ENCODE measurements at places on chromosomes 12 and 14. TPM values are rescaled to one million over a fixed set of nuclear protein-coding genes. Genes with fewer than 3 reads are reported as not detected.

DNA sequence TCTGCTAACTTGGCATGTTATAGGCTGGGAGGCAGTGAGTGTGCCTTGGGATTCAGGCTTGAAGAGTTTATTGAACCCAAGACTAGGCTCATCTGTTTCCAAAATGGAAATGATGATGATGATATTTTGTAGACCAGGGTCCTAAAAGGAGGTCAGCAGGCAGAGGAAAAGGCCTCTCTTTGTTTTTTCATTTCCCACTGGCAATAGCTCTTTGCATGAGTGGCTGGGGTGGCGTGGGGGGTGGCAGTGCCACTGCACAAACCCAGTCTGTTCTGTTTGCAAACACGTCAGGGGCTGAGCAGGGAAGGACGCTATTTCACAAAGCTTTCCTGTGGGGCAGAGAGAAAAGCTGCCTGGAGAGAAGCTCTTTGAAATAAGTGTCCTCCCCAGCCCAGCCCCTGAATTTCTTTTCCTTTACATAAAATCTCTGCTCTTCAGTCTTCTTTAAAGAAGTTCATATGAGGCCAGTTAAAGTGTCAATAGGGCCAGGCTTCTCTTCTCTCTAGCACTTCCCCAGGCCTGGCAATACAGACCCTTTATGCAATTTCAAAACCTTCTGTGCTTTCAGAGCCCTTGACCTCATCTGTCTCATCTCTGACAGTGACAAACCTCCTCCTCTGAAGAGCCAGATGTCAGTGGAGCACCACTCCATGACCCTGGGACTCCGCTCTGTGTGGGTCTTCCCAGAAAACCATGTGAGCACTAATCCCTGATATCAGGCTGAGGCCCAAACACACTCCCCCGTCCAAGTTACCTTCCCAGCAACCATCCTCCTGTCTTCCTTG lies 72.8 kb downstream of the ZNF664 start:
- DNase-seq: no peak

- DNase-seq: no peak
Observed at GRCh38 chr14:29993143-29993542, 65.5 kb upstream of the PRKD1 start.

The WNT1 gene
- not detected for total RNA-seq

- no peak for DNase-seq
Observed at GRCh38 chr12:102093319-102093718, 26.6 kb downstream of the NUP37 start.

GRCh38 chr12:124032265-124032886 lies 59.4 kb downstream of the ZNF664 start:
- DNase-seq: peak; percentile 27
